ENCODE measurements at places on chromosomes 5 and 9.

DNA sequence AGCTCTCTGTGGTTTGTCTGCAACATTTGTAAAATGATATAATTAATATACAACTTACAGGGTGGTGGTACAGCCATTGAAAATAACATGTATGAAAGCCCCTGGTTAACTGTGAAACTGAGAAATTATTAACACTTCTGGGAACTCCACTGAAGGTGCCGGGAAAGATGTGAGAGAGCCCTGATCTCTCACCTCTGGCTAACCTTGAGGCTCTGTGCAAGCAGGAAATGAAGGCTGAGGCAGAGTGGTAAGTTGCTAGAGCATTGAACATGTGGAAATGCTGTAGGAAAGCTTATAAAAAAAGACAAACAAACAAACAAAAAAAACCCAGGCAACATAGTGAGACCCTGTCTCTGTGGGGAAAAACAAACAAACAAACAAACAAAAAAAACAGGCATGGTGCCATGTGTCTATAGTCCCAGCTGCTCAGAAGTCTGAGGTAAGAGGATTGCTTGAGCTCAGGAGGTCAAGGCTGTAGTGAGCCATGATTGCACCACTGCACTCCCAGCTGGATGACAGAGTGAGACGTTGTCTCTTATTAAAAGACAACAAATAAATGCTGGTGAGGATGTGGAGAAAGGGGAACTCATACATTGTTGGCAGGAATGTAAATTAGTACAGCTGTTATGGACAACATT is 7.5 kb downstream of the CATSPER3 start:
- DNase-seq, result no peak

- DNase-seq, result no peak
Measured at GRCh38 chr5:31433229-31433628, 98.7 kb downstream of the DROSHA start.

GRCh38 chr9:111186021-111186530 is 143.9 kb downstream of the OR2K2 start:
- DNase-seq, result no peak

GRCh38 chr5:177520916-177521513 is 4.3 kb upstream of the DDX41 start:
- no peak for DNase-seq

DNA sequence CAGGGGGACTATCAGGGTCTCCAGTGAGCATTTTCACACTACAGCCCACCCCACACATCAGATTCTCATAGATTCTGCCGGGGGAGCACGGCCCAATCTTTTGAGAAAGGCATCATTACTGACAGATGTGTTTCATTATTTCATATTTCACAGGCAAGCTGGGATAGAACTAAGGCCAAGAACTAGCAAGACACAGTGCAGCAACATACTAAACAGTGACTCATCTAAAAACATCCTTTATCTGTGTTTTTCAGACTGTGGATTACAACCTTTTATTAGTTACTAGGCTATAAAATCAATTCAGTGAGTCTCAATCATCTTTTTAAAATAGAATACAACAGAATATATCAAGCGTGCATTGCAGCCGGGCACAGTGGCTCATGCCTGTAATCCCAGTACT is 59.8 kb downstream of the CPLANE1 start:
- no peak for DNase-seq

GRCh38 chr5:129241755-129242154 is 147.2 kb downstream of the ISOC1 start:
- DNase-seq, result no peak

GRCh38 chr9:107049046-107049802 is 186.3 kb downstream of the ZNF462 start:
- DNase-seq, result no peak

DNA sequence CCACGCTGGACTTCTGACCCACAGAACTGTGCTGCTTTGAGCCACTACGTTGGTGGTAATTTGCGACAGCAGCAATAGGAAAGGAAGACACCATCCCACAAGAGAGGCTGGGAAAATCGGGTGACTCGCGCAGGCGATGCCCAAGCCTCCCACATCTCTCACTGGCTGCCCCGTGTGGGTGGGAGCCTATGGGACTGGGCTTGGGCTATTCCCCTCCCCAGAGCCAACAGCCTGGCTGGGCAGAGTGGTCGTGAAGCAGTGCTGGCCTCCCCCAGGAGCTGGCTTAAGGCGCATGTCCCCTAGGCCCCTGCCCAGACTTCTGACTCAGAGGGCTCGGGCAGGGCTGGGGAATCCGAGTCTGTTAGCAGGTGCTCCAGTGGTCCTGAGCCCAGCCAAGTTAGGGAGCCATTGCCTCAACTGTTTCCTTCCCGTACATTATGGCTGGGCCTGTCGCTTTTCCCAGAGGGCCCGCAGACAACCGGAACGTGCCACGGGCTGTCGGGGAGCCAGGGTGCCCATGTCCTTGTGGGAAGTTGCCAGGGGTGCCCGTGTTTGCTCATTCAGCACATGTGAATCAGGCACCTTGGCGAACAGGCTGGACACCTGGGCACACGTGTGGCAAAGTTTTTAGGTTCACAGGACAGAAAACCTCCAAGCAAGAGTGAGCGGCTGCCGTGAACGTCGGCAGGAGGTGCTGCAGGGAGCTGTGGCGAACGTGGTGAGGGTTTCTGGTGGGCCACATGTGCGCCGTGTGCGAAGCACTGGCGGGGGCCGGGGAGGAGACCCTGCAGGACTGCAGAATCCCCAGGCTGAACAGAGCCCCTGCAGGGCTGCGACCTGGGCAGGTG is 7.0 kb upstream of the RASGEF1C start:
- DNase-seq, result no peak
